ENCODE measurements at places on chromosomes 5 and 9.

DNA sequence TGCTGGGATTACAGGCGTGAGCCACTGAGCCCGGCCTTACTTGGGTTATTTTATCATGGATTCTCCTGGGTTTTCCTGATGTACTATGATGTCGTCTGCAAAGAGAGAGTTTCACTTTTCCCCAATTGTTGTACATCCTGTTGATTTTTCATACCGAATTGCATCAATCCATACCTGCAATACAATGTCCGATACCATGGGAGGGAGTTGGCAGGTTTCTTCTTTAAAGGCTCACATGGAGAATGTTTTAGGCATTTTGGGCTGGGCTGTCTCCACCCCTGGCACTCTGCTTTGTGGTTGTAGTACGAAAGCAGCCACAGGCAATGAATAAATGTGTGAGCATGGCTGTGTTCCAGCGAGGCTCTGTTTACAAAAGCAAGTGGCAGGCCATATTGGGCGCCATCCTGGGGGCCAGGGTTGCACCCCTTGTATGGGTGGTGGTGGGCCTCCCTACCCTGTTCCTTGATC lies 35.1 kb upstream of the EXOC3 start:
- no peak for DNase-seq

DNA sequence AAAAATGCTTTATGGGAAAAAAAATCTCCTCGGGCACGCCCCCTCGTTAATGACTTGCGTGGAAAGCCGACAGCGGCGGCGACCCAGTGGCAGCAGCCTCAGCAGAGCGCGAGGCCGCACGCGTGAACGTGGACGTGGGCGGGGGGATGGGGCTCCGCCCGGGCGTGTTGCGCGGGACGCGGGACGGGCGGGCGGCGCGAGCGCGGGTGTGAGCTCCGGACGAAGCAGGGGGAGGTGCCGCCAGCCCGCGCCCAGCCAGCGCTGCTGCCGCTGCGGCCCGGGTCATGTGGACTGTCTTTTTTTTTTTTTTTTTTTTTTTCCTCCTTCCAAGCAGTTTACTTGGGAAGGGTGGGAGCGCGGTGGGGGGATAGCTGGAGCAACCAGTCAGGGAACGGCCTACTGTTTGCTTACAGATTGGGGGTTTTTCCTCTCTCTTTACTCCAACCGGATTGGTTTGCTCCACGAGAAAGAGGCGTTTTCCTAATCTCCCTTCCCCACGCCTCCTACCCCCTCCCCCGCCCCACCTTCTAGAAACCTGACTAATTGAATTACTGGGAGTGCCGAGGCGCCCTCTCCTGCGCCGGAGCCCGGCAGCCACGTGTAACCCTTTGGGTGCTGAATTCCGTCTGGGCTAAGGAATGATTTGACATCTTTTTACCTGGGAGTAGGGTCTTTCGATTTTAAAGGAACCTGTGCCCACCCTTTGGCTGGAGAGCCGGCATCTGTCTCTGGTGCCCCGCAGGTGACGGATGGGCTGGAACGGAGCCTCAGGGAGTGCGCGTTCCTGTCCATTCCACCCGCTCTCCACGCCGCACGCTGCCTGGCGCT lies 1.7 kb upstream of the EFNA5 start:
- peak; percentile 22 for DNase-seq

DNA sequence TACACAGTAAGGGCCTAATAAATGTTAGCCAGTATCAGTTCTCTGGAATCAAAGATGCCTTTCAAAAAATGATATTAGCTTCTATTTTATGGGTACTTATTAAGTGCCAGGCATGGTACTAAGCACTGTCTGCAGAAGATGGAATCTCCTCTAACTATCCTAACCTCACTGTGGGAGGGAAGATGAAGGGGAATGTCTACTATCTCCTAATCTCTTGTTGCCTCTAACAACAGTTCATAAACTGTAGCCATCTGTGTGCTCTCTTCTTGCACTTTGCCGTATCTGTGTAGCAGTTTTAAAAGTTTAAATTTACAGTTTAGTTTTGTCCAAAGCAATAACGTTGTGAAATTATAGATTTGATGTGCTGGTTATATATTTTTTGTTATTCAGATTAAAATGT lies 99.6 kb upstream of the CCDC112 start:
- no peak for DNase-seq

DNA sequence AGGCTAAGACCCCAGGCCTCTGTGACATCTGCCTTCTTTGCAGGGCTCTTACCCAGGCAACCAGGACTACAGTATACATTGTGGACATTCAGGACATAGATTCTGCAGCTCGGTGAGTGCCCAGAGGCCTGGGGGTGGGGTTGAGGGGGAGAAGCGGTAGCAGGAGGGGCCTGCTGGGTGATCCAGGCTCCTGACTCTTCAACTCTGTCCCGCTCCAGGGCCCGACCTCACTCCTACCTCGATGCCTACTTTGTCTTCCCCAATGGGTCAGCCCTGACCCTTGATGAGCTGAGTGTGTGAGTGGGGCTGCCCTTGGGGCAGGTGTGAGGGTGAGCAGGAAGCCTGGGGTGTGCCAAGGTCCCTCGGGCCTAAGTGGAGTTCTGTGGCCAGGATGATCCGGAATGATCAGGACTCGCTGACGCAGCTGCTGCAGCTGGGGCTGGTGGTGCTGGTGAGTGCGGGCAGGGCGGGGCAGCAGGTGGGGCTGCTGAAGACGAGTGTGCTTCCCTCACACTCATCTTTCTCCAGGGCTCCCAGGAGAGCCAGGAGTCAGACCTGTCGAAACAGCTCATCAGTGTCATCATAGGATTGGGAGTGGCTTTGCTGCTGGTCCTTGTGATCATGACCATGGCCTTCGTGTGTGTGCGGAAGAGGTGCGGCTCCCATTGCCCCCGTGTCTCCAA lies 19.8 kb downstream of the GPRIN1 start:
- no peak for DNase-seq

DNA sequence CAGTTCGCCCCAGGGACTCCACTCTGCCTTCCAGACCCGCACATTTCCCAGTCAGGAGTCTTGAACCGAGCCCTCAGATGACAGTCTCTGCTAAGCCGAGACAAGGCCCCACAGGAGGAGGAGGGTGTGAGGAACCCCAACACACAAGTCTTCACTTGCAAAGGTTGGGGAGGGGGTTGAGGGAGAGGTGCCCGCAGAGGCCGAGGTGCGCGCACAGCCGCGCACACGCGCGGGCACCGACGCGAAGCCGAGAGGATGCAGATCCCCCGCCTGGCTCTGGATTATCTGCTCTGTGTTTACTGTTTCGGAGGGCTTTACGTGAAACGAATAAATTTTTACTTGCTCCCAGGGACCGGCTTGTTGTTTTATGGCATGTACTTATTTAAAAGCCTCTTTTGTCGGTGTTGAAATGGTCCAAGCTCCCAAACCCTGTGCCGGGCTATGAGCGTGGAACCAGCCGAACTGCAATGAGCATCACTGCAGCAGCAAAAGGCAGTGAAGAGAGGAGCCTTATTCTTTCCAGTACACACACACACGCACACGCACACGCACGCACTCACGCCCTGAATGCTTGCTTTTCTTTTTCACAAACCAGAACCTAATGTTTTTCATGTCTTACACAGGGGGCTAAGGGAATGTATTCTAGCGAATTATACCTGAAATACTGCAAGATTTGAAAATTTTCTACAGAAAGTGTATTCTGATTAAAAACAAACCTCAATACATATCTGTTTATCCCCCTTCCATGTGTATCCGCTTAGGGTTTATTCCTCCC lies 297.7 kb downstream of the PARP8 start:
- DNase-seq = no peak

DNA sequence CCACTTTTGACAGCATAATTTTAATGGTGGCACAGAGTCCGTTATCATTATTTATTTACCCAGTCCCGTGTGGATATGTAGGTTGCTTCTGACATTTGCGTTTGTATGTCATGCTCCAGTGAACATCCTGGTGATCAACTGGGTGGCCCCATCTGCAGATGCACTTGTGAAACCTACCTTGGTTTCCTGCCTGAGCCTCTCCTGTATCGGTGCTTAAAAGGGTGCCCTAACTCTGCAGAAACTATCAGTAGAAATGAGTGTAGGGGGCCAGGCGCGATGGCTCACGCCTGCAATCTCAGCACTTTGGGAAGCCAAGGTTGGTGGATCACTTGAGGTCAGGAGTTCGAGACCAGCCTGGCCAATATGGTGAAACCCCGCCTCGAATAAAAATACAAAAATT lies 92.1 kb upstream of the IER5L start:
- DNase-seq = no peak

GRCh38 chr5:126776499-126777256 lies at the start of gene LMNB1:
Gene LMNB1, plus strand, starts transcription at chr5:126777136. Its CDS starts 373 bp downstream, at chr5:126777509.
- DNase-seq = peak; percentile 99

- DNase-seq = no peak
Observed at GRCh38 chr5:171570244-171570825, 150.9 kb downstream of the FGF18 start.

DNA sequence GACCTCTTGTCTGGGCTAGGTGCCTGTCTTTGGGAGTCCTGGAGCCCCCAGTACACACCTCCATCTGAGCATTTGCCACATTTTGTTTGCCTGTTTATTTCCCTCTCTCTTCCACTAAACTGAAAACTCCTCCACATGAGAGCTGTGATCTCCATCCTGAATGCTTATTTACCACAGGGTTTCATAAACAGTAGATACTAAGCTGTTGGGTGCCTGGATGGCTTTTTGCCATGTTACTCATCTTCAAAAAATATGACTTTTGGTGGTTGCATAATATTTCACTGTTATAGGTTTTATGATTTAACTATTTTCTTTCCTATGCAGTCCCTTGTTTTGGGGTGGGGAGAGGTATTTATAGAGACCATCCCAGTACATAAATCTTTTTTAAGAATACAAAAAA lies 99.6 kb downstream of the APBA1 start:
- DNase-seq = no peak
